ENCODE measurements at places on chromosomes 5 and 9.

- no peak for DNase-seq
Measured at GRCh38 chr9:2125906-2126305, 110.8 kb downstream of the SMARCA2 start.

GRCh38 chr5:121726991-121727390, 124.7 kb upstream of the FTMT start:
- no peak for DNase-seq

GRCh38 chr9:14526504-14526903, 166.7 kb downstream of the ZDHHC21 start:
- no peak for DNase-seq

DNA sequence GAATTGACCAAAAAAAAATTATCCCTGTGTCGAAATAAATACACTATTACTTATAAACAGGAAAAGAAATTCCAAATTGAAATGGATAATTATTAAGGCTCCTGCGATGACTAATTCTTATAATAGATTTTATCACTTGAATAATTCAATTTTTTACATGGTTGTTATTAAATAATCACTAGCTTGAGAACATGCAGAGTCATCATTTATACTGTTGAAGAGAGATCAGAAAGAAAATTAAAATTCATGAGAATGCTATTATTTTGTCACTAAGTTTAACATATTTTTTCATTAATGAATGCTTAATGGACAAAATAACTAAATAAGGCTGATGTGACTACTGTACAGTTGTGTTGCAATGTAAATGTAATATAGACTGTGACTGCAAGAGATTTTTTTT, 1011.3 kb upstream of the C9orf72 start:
- no peak for DNase-seq

- DNase-seq = no peak
Measured at GRCh38 chr5:21823076-21823574, 1030.0 kb downstream of the CDH12 start.

DNA sequence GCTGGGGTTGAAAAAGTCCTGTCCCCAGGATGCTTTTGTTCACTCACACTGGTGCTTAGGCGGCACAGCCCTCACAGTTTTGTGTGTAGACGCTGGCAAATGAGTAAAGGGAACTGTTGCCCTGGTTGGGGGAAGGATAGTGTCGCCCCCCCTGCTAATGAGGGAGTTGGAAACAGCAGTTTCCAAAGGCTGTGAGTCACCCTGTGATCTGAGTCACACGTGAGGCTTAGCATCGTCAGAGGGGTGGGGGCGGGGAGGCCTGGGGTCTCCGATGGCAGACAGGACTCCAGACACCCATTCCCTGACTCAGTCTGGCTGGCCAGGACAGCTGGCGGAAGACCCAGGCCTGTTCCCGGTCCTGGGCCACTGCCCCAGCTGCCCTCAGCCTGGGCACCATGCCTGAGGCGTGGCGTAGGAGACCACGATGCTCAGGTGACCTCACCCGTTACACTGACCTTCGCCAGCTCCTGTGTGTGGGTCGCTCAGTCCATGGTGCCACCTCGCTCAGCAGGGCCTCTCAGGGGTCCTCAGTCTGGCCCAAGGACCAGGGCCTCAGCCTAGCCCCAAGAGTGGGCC, 2.9 kb downstream of the DNAJB5 start:
- DNase-seq = no peak

DNA sequence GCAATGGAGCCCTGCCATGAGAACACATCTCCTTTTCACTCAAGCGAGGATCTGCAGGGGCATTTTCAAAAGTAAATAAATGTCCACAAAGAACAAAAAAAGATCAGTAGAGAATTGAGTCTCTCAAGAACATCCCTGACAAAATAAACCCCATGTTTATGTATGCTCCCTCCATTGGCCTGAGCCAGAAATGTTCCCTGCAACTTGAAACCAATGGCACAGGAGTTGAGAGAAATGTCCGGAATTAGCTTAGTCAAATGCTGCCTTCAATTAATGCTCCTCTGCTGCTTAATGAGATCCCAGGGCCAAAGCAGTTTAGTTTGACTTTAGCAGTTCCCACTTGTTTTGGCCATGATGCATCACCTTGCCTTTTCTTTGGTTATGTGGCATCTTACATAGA, 238.3 kb downstream of the EBF1 start:
- no peak for DNase-seq

DNA sequence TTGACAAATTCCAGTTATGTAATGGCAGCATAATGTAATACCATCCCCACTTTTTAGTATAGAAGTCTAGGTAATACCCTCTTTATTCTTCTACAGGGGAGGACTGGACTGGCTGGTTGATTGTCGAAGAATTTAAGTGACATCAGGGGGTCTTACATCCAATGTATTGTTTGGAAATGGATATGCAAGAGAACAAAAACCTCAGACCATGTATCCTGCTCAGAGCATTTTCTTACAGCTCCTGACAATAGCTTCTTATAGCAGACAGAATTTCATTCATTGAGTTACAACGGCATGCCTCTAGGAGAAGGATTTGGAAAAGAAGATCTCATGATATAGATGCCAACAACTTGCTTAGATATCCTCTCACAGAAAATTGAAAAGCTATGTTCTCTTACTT, 2032.3 kb downstream of the EFNA5 start:
- no peak for DNase-seq

- no peak for DNase-seq
Measured at GRCh38 chr9:121237916-121238315, 30.0 kb upstream of the GSN start.

- DNase-seq = no peak
Measured at GRCh38 chr5:149041242-149041641, 21.6 kb downstream of the SH3TC2 start.

All from activated CD8-positive, alpha-beta memory T cell treated with anti-CD3 and anti-CD28 coated beads for 48 hours (primary cell).